ENCODE measurements at places on chromosomes 2 and 18. TPM values are rescaled to one million over a fixed set of nuclear protein-coding genes. Genes with fewer than 3 reads are reported as not detected.

RSAD2 gene
- 0.33 TPM for polyA plus RNA-seq

KIF1A gene
- 0.18 TPM for polyA plus RNA-seq

LDLRAD4 gene
- 15.5 TPM for polyA plus RNA-seq

HYCC2 gene
- 13.8 TPM for polyA plus RNA-seq

TUBB8B gene
- not detected for polyA plus RNA-seq

STK39 gene
- polyA plus RNA-seq = not detected

KCNIP3 gene
- polyA plus RNA-seq = not detected

OXER1 gene
- 4.5 TPM for polyA plus RNA-seq

PRSS56 gene
- not detected for polyA plus RNA-seq

CFAP221 gene
- not detected for polyA plus RNA-seq

SLC38A11 gene
- polyA plus RNA-seq = not detected

ANXA4 gene
- 74.2 TPM for polyA plus RNA-seq

TCF7L1 gene
- polyA plus RNA-seq = not detected

SMYD1 gene
- 0.09 TPM for polyA plus RNA-seq

Data from GM12878 (cell line).